ENCODE measurements at places on chromosomes 4 and X.
A peak's percentile ranks its signal among the peaks of the same experiment; 100 is the strongest.

GRCh38 chr4:176875446-176875930, 82.8 kb upstream of the VEGFC start:
- no peak for DNase-seq

GRCh38 chr4:15753786-15754185, 24.3 kb upstream of the CD38 start:
- no peak for DNase-seq

DNA sequence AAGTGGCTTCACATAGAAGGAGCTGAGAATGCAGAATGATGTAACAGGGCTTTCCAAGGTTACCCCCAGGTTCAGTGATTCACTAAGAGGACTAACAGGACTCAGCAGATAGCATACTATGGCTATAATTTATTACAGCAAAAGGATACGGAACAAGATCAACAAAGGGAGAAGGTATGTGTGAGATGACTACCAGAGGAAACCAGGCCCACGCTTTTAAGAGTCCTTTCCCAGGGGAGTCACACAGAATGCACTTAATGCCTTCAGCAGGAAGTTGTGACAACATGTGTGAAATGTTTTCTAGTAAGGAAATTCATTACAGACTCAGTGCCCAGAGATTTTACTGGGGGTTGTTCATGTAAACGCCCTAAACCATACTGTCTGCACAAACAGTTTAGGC, 373.6 kb upstream of the MAGEB2 start:
- DNase-seq: no peak

GRCh38 chrX:145405012-145405411, 157.7 kb downstream of the SPANXN1 start:
- DNase-seq: no peak

- DNase-seq: no peak
Measured at GRCh38 chr4:176595257-176595656, 197.5 kb downstream of the VEGFC start.

- no peak for DNase-seq
Measured at GRCh38 chrX:68043713-68044438, 389.4 kb downstream of the OPHN1 start.

GRCh38 chr4:1112174-1112820, 1.1 kb downstream of the RNF212 start:
- DNase-seq: no peak

DNA sequence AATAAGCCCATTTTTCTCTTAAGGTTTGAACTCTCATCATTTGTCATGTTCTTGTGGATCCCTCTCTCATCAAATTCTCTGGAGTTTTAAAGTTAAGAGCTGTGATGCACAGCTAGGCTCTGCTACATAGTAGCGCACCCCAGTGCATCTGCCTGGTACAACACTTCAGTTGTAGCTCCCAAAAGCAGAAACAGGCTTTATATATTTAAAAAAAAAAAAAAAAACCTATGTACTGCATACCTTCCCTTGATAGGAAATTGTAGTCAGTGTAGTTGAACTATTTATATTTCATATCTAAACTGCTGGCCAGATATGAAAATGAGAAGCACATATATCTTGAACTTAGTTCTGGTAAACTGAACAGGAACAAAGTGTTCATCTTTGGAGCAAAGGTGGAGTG, 131.4 kb downstream of the KLHL13 start:
- DNase-seq: no peak

GRCh38 chr4:52187603-52188002, 136.5 kb downstream of the SPATA18 start:
- no peak for DNase-seq

DNA sequence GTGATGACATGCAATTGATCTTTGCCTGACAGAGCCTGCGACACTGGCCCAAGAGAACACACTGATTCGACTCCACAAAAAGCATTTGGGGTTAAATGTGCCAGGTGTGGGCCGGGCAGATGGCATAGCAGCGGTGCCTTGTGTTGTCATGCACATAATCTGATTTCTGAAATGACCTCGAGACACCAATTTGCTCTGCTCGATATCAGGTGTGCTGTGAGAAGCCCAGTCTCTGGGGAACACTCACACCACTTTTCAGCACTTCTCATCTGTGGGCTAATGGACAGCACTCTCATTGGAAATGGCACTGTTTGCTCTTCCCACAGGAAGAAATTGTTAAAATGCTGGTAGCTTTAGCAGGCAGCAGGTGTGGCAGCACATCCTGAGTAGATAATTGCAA, 738.3 kb upstream of the TENM3 start:
- DNase-seq: no peak

GRCh38 chrX:119067023-119067739, 5.6 kb upstream of the CT47C1 start:
- DNase-seq: peak; percentile 25

DNA sequence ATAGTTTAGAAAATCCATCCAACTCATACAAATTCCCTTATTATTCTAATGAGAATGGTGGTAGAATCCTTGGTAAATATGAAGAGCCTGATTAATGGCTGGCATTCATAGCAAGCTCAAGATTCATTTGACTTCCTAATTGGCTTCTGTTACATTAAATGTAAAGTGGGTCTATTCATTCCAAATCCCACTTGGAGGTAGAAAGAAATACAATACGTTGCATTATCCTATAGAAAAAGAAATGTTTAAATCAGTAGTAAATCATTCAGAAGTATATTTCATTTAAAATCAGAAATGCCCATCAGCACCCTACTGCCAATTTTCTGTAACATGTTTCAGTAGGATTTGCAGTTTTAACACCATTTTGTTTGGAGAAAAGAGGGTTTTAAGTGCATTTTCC, 6.7 kb downstream of the ADGRG4 start:
- DNase-seq: no peak

- no peak for DNase-seq
Measured at GRCh38 chr4:70581980-70582379, 10.1 kb upstream of the AMBN start.

DNA sequence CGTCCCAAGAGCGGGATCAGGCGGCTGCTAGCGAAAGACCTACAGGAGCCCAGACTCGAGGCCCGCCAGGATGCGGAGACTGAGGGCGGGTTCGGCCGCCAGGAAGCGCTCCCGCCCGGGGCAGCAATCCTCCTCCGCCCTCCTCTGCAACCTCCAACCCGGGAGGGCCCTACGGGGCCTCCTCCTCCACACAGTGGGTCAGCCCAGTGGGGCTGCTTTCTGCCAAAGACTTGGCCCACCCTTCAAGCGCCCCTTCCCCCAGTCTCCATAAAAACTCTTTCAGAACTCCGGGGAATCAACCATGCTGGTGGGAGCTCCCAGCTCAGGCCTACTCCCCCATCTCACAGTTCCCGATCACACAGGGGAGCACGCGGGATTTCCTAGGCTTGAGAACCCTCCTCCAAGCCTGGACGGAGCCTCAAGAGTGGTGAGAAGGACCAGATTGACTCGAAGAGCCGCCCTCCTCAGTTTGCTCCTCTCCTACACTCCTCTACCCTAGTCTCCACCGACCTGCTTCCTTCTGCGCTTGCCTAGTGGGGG, 77.5 kb downstream of the RLIM start:
- DNase-seq: no peak

DNA sequence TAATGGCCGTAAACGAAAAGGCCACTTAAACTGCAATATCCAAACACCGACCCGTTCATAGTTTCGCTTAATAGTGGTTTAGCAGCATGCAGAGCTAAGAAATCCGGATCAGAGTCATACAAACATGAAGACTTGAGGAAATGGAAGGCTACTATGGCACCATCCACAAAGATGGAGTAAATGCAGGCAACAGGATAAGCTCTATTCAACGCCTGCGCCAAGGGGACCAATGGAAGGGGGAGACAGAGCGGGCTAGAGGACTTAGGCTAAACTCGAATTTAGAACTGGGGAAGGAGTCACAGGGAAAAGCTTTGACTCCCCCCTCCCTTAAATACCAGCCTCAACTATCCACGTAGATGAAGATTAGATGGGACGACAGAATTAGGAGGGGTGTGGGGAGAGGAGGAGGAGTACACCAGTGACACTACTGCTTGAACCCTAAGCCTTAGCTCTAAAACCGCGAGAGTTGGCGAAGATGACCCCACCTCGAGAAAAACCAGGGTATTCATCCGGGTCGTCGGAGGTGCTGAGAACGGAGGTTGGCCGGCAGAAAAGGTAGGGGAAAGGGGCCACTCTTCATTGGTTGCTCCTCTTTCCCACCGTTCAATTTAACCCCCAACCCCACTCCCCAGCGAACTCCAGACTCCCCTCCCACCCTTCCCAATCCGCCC, 3.5 kb downstream of the HUWE1 start:
- peak; percentile 45 for DNase-seq

GRCh38 chr4:113406723-113407016, 354.9 kb downstream of the CAMK2D start:
- DNase-seq: no peak

DNA sequence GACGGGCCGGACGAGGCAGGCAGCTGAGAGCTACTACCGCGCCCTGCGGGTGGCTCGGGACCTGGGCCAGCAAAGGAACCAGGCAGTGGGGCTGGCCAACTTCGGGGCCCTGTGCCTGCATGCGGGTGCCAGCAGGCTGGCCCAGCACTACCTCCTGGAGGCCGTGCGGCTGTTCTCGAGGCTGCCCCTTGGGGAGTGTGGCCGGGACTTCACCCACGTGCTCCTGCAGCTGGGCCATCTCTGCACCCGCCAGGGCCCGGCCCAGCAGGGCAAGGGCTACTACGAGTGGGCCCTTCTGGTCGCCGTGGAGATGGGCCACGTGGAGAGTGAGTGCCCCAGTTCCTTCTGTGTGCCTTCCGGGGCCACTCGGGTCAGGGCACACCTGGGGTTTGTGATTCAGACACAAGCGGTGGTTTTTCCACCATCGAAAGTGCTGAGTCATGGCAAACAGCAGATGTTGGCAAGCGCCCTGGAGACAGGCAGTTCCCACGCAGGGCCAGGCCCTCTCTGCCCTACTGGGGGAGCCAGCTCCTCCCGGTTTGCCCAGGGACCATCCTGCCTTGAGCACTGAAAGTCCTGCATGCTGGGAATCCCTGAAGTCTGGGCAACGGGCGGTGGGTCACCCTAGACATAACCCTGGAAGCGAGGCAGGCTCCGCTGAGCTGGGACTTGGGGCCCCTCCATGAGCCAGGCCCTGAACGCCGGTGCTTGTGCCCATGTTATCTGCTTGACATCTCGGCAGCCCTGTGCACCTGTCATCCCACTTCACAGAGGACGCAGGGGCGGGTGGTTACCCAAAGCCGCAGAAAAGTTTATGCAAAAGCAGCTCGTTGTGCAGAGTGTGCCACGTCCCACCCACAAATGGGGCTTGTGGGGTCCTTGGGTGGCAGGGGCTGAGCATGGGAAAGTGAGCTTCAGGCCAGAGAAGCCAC, 29.5 kb downstream of the SH3TC1 start:
- peak; percentile 83 for DNase-seq

DNA sequence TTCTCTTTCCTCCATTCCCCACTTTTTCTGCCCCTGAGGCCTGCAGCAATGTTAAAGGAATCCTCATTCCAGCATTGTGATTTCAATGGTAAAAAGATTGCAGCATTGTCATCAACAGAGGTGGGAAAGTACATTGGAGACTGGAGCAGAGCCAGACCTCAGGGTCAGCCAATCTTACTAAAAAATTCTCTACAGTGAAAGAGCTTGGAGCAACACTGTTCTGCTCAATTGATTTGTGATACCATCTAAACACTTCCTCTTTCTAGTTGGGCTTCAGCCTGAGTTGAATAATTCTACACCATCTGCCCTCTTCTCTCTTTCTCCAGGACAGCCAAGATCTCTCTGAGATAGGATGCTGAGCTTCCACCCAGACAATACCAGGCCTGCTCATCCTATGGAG, 176.5 kb downstream of the AR start:
- no peak for DNase-seq

Data from activated naive CD4-positive, alpha-beta T cell treated with Interleukin-2 at 50 U/mL for 16 hours (primary cell).